NCI-H1417 treated with DMSO at 0.1 percent for 48 hours (cell line): ENCODE measurements at places on chromosomes 16 and 17.

- no peak for DNase-seq
Measured at GRCh38 chr17:17722081-17722905, 41.0 kb downstream of the RAI1 start.

DNA sequence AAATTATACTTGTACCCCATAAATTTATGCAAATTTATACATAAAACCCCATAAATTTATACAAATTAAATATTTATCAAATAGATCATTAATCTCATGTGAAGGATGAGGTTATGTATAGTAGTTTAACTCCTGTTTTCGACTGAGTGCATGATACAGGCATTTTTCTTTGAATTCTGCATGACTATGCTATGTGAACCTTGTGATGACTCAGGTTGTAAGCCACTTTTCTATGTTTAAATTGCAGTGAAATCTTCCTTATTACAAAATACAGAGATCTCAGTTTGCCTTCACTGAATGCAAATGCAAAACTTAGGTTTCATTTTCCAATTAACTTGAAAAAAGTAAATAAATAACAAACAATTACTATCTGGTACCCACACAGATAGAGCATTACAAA is 843.7 kb downstream of the CDH11 start:
- no peak for DNase-seq

DNA sequence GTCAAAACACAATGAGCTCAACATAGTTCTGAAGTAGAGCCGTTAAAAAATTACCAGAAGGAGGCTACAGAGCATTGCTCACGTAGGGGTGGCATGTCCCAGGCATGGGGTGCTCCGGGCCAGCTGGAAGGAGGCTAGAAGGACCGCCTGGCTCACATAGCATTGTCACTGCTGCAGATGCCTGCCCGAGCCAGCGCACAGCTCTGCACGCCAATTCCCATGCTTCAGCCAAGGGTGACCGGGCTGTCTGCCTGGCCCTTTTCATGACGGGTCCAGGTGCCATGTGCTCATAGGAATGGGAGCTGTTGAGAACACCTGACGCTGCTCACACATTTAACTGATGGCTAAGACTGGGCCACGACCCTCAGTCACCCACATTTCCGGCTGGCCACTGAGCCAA is 228.9 kb upstream of the FOXF1 start:
- DNase-seq, result no peak

- no peak for DNase-seq
Measured at GRCh38 chr17:15255713-15256454, 9.2 kb downstream of the PMP22 start.

- no peak for DNase-seq
Measured at GRCh38 chr16:21285314-21285713, 7.2 kb upstream of the CRYM start.

GRCh38 chr16:58654560-58655214 is 25.1 kb upstream of the CNOT1 start:
- DNase-seq, result no peak

- DNase-seq, result no peak
Measured at GRCh38 chr16:87076950-87077749, 240.0 kb downstream of the C16orf95 start.

GRCh38 chr17:1241929-1242328 is 28.3 kb upstream of the BHLHA9 start:
- peak; percentile 26 for DNase-seq

- DNase-seq, result no peak
Measured at GRCh38 chr16:2385190-2385836, 43.9 kb upstream of the CCNF start.

- no peak for DNase-seq
Measured at GRCh38 chr17:66460558-66460957, 158.1 kb downstream of the PRKCA start.

- DNase-seq, result no peak
Measured at GRCh38 chr16:31414706-31415105, 13.5 kb downstream of the COX6A2 start.

GRCh38 chr16:4606354-4606753 is 8.3 kb downstream of the UBALD1 start:
- no peak for DNase-seq

DNA sequence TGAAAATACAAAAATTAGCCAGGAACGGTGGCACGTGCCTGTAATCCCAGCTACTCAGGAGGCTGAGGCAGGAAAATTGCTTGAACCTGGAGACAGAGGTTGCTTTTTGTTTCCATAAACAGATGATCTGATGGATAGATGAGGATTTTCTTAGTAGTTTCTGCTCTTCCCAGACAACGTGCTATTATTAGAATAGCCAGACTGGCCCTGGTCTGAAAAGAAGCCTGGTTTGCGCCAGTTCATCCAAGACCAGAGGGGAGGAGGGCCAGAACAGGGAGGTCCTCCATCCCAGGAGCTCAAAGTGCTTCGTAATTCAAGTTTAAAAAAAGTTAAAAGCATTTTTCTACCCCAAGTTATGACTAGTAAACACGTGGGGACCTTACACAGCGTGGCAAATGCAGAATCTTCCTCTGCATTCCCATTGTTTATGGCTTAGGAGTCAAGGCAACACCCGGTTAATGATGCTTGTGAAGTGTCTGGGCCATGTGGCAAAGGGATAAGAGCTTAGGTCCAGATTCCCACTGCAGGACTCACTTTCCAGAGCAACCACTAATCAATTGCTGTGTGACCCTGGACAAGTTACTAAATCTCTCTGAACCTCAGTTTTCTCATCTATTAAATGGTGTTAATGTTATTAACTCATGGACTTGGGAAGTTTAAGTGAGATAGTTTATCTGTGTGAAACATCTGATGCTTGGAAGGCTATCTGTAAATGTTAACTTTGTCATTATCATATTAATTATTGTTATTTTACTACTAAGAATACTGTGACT is 205.4 kb downstream of the CCDC182 start:
- no peak for DNase-seq

DNA sequence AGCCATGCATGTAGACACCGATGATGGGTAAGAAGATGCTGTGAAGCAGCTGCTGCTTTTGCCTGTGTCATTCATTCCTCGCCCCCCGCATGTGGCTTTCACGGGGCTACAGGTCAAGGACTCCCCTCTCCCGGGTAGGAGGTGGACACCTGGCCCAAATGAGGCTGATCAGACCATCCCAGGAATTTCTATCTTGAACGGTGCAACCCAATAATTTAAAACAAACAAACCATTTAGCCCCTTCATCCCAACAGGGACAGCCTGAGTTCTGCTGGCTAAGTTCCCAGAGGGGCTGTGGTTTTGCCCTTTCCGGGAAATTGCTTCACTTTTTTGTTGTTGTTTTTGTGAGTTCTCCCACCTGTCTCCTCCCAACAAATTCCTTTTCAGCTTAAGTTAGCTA is 137.7 kb upstream of the CDH5 start:
- no peak for DNase-seq

- no peak for DNase-seq
Measured at GRCh38 chr16:29025218-29025617, 40.4 kb downstream of the LAT start.

GRCh38 chr16:19180741-19181140 is 12.7 kb downstream of the SYT17 start:
- no peak for DNase-seq

GRCh38 chr17:59431601-59432000 is 100.1 kb downstream of the YPEL2 start:
- DNase-seq, result no peak

DNA sequence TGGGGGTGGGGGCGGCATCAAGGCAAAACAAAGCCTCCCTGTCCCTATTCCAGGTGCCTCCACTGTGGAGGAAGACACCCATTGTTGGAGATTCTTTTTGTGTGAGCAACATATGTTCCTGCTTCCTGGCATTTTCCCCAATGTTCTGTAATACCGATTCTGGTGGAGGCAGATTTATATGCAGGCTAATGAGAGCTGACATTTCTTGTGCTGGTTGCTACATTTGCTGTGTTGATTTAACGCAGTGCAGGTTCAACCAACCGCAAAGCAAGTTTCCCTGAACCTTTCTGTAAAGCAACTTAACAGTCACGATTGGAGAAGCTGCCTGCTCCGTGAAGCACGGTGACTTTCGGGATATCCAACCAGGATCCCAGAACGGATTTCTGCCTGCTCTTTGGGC is 260.5 kb downstream of the CBLN1 start:
- no peak for DNase-seq

GRCh38 chr17:15915961-15916360 is 29.0 kb upstream of the ADORA2B start:
- no peak for DNase-seq

GRCh38 chr16:76941113-76941512 is 249.9 kb upstream of the MON1B start:
- no peak for DNase-seq

DNA sequence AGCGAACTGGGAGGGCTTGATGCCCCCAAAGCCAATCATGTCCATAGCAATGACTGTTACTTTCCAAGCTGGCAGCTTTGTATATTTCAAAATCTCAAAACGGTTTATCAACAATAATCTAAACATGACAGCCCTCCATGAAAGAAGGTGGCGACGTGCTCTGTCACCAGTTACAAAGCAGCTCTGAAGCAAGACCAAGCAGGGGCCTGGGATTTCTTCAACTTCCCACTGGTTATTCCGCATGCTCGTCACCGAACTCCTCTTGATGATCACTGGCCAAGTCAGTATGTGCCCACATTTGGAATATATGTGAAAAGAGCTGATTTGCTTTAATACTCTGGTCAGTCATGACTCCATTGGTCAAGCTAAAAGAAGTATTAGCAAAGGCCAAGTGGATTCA is 175.6 kb downstream of the VPS53 start:
- DNase-seq, result no peak

DNA sequence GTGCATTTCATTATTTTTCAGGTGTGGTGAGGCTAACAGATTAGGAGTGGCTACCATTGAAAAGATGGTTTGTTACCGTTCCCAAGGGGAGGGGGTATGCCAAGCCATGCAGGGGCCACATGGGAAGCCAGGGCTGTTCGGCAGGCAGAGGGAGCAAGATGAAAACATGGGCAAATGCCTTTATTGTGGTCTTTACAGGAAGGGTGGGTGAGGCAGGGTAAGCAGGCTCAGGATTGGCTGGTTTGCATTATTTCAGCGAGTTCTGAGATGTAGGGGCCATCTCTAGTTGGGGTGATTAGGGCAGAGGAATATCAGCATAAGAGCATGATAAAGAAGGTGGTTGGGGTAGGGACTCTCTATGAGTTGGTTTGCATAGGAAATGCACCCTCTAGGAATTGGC is 117.6 kb downstream of the CCT6B start:
- DNase-seq, result no peak

GRCh38 chr16:50712956-50713355 is 19.6 kb downstream of the NOD2 start:
- DNase-seq, result no peak

- DNase-seq, result no peak
Measured at GRCh38 chr16:10943064-10943353, 741 bp upstream of the DEXI start.

DNA sequence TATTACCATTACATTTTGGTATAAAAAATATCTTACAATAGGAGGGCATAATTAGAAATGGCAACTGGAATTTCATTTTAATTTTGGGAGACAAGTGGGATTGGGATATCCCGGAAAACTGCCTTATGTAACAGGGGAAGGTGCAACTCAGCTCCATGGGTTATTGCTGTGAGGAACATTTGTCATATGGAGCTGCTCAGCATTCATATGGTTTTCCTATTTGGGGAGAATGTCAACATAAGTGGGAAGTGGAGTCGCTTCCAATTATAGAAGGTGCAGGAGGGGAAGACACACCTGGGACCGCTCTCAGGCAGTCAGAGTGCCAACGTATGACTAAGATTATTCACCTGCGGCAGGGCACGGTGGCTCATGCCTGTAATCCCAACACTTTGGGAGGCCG is 10.7 kb downstream of the ODF4 start:
- no peak for DNase-seq

GRCh38 chr16:55502801-55503366 is 6.0 kb upstream of the LPCAT2 start:
- no peak for DNase-seq

DNA sequence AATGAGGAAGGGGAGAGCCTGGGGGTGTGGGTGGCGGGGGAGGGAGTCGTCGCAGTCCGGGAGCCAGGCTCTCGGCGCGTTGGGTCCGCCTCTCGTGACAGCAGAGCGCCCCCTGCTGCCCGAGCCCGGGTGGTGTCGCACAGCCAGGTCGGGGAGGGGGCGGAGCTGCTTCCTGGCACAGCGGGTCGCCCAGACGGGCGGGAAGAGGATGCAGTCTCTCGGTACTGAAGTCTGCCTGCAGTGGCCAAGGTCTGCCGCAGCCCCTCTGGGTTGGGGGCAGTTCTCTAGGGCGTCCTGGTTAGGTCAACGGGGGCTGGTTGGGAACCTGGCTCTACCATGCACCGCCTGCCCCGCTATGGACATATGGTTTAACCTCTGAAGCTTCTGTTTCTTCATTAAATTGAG is 38.2 kb upstream of the CCDC182 start:
- peak; percentile 49 for DNase-seq

DNA sequence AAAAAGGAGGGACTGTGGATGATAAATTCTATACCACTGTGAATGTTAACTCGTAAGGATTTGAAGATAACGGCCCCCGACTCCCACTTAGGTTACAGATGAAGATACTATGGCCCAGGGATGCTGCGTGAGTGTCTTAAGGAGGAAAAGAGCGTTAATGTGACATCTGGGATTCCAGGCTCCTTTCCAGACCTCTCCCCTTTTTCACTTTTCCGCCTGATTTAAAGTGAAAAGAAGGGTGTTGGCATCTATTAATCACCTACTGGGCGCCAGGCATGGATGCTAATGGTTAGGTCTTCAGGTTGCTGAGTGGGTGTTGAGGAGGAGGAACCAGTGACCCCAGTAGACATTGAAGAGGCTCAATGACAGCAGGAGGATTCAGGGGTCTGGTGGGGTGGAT is 117.8 kb downstream of the RBFOX1 start:
- no peak for DNase-seq

- DNase-seq, result no peak
Measured at GRCh38 chr17:27519550-27519949, 63.3 kb downstream of the KSR1 start.
